Stimulated activated CD4-positive, alpha-beta T cell treated with anti-CD3 and anti-CD28 coated beads, Interleukin-2, amount 100 ng/mL, for 48 hours (primary cell): ENCODE measurements at places on chromosomes 16 and 17.

DNA sequence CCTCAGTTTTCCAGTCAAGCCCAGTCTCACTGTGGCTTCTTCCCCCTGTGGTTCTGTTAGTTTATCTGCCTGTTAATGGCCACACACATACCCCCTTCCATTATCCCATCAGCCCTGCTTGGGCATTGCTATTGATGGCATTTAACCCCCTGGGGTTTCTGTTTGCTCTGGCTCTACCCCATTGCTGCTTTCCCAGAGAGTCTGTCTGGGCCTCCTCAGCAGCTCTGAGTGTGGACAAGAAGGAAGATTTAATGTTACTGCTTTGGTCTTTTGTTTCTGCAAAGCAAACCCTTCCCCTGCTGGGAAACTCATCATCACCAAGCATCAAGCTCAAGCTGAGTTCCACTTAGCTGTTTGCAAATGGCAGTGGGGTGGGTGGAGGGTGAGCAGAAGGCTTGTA is 162.7 kb downstream of the CCT6B start:
- no peak for DNase-seq

DNA sequence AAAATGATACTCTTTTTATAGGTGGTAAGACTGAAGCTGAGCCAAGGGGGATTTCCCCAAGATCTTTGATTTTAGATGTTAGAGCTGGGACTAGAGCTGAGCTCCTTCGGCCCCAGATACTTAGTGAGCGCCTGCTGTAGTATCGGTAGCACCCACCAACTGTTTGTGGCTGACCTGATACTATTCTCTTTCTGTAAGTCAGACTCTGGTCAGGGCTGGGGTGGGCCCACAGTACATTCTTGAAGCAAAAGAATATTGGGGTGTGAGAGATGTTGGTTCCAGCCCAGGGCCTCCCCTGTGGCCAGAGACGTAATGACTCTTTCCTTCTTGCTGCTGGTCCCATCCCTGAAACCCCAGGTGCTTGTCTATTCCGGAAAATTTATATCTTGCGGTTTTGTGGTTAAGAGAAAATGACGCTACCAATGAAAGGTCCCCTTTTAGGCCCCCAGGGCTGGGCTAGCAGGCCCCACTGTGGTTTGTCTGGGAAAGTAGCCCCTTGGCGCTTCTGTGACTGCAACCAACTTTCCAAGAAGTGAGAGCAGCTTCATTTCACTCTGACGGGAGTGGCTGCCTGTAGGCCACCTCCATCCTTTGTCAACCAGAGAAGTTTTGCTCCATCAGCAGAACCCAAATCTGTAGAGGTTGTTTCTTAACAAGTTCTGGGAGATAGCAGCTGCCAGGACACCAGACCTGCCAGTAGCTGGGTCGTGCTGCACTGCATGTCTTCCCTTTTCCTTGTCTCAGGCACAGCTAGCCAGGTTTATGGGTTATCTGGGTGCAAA is 86.4 kb upstream of the LGALS9 start:
- DNase-seq = peak; percentile 60

DNA sequence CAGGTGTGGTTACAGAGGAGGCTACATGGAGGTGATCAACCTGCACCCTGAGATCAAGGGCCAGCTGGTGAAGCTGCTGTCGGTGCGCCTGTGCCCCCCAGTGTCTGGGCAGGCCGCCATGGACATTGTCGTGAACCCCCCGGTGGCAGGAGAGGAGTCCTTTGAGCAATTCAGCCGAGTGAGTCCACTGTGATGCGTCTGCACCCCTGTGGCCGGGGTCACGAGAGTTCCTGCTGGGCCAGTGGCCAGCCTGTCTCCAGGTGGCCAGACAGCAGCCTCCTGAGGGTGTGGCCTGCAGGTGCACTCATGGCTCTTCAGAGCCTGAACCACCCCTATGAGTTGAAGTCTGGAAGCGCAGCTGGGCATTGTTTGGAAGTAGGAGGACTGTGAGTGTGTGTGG is 38.1 kb downstream of the GPT2 start:
- DNase-seq = no peak

GRCh38 chr17:78484271-78485246 is 92.6 kb downstream of the DNAH17 start:
- peak; percentile 86 for DNase-seq

- peak; percentile 28 for DNase-seq
Observed at GRCh38 chr17:77645072-77646045, 313.1 kb upstream of the TNRC6C start.

DNA sequence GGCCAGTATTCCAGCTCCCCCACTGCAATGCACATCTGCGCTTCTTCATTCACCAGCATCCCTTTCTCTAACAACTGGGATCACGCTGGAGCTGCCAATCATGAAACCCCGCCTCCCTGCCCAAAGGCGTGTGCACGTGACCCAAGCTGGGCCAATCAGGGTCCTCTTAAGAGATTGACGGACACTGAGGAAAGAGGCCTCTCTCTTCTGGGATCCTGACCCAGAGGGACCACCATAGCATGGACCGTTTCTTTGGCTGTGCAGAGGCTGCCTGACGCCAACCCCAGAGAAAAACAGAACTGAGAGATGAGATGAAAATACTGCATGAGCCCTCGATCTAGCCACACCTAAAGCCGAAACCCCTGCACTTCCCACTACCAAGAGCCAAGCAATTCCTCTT is 32.0 kb downstream of the COTL1 start:
- DNase-seq = no peak
